Activated CD8-positive, alpha-beta memory T cell treated with anti-CD3 and anti-CD28 coated beads, Interleukin-2, amount 50 U/mL, for 4 hours (primary cell): ENCODE measurements at places on chromosomes 7 and 10.

- no peak for DNase-seq
Observed at GRCh38 chr7:19675816-19676215, 33.0 kb downstream of the POLR1F start.

GRCh38 chr7:77985974-77986339, 187.4 kb downstream of the PHTF2 start:
- no peak for DNase-seq

DNA sequence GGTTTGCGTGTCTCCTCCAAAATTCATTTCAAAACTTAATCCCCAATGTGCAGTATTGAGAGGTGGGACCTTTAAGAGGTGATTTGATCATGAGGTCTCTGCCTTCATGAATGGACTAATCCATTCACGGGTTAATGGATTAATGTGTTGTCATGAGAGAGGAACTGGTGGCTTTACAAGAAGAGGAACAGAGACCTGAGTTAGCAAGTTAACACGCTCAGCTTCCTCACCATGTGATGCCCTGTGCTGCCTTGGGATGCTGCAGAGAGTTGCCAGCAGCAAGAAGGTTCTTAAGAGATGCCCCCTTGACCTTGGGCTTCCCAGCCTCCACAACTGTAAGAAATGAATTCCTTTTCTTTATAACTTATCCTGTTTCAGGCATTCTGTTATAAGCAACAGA, 3.7 kb upstream of the TCTN3 start:
- DNase-seq, result no peak

DNA sequence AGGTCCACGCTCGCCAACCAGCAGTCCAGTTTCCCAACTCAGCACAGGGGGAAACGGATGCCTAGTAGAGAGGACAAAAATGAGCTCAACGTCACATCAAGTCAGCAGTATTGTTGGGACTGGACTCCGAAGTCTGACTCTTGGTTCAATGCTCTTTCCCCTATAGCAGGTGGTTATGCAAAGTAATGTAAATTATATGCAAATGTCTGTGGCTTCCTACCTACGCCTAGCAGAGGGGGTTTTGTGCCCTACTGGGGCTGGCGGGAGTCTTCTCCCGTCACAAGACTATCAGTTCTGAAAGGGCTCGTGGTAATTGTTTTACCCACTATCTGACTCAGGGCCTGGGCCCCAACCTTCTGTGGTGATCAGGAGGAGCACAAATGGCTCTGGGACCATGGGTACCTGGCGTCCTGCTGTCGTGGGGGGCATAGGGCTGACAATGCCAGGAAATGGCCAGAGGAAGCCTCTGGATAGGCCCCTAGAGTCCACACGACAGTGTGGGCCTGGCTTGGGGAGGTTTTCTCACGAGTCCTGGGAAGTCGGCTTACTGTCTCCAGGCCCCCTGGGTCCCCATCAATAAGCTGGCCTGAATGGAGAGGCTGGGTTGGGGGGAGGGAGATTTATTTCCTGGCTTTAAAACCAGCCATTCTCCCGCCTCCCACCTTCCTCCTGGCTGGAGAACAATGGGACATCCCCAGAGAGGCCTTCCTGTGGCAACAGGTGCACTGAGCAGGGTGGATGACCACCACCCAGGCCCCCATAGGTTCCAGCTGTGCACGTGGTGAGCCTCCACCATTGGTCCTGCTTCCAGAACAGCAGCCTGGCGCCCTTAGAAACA, 41.8 kb downstream of the UNC5B start:
- DNase-seq, result no peak

DNA sequence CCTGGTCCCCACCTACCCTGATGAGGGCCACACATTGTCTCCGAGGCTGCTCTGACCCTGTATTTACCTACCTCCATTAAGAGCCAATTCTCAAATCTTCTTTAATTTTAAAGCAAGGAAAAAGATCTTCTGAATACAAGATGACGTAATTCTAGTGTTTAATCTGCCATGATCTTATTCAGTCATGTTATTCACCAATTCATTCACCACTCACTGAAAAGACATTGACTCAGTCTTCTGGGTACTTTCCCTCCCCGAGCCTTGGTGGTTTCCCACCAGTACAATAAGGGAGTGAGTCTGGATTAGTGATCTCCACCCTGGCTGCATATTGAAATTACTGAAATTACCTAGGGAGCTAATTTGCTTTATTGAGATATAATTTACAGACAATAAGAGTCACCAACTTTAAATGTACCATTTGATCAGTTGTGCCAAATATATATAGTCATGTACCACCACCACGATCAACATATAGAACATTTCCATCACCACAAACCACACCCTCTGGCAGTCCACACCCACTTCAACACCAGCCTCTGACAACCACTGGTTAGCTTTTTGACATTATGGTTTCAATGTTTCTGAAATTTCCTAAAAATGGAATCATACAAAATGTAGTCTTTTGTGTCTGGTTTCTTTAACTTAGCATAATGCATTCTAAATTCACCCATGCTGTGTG, 117.5 kb upstream of the UNC5B start:
- no peak for DNase-seq

DNA sequence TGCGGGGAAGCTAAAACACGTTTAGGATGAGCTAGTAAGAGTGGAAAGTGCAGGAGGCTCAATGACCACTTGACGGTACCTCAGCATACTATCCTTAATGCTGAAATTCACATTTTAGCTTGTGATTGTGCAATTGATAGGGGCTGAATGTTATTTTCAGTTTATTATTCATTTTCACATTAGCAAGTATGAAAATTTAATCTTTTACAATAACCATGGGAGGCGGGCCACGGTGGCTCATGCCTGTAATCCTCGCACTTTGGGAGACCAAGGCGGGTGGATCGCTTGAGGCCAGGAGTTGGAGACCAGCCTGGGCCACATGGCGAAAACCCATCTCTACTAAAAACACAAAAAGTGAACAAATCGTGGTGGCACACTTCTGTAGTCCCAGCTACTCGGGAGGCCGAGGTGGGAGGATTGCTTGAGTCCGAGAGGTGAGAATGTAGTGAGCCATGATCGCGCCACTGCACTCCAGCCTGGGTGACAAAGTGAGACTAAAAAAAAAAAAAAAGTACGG, 22.0 kb upstream of the ANLN start:
- DNase-seq, result no peak

DNA sequence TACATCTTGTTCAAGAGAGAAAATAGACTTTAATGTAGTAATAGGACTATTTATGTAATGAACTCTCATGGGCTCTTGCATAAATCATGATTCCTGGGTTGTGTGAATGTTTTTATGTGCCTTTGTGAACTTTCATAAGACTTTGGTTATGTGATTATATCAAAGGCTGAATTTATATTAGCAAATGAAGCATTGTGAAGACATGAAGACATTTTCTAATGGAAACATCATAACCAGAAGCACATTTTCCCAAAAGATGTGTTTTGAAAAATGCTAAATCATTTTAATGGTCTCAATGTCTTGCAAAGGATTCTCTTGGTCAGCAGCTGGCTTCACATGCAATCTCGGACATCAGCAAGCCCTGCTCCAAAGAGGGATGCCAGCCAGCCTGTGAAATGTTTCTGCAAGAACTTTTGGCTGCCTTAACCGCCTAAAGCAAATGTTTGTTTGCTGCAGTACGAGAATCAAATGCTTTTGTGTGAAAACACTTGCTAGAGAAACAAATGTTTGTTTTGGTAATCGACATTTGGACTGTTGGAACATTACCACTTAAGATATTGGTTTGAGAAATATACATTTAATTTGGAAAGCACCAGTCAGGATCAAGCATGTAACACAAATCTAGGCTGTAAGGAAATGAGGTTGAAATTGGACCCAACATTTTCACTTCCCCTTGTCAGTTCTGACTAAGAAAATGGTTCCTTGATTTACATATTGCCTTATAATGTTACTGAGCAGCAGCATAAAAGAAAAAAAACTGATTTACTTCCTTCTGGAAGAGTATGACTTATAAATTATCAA, 102.1 kb downstream of the RTKN2 start:
- DNase-seq, result no peak

DNA sequence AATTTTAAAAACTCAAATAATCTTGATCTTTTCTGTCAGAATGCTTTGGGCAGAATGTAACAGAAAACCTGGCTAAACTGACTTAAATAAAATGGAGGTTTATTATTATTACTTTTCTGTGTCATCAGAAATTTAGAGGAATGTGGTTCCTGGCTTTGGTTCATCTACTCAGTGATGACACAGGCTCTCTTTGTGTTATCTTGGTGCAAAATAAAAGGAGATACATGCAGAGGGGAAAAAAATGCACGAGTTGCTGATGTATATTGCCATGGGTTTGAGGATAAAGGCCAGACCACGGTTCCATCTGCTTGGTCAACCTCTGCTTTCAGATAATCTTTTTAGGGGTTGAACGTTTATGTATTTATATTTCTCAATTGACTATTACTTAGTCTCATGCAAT, 181.4 kb downstream of the SUGCT start:
- no peak for DNase-seq

GRCh38 chr7:50462361-50462760, 12.2 kb upstream of the FIGNL1 start:
- no peak for DNase-seq

- DNase-seq, result no peak
Observed at GRCh38 chr10:69760072-69760471, 41.6 kb upstream of the COL13A1 start.

- no peak for DNase-seq
Observed at GRCh38 chr10:99234041-99234790, 1.4 kb downstream of the HPSE2 start.

DNA sequence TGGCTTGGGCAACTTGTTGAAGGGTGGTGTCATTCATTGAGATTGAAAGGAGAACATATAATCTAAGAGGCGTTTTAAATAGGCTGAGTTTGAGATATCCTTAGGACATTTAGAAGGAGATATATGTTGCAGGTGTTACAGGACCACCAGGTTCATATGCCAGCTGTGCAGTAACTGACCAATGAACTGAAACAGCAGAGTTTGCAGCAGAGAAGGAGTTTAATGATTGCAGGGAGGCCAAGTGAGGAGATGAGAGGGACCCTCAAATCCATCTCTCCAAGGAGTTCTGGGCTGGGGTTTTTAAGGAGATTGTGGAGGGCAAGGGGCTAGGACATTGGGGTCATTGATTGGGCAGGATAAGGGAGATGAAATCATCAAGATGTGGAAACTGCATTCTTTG, 74.5 kb downstream of the SEC23IP start:
- DNase-seq, result no peak

DNA sequence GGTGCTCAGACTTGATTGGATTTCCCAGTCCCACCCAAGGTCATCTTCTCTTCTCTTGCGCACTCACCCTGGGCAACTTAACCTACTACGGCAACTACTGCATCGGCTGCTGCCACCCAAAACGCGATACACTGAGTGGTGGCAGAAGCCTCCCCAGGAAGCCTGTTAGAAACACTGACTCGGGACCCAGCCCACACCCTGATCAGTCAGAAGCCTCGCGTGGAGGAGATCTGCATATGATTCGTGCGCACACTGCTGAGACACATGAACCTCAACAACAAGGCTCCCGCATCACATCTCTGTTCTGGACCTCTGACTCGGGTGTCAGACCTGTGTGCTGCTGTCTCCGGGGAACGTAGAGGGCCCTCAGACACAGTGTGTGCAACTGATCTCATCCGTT, 419.5 kb downstream of the PAXIP1 start:
- DNase-seq, result no peak

GRCh38 chr7:24325708-24326107, 41.7 kb downstream of the NPY start:
- DNase-seq, result no peak

GRCh38 chr7:121501566-121501965, 105.5 kb upstream of the FAM3C start:
- no peak for DNase-seq

- DNase-seq, result no peak
Observed at GRCh38 chr10:80519936-80520650, 17.6 kb upstream of the SH2D4B start.

GRCh38 chr10:44771233-44771995, 139.7 kb upstream of the TMEM72 start:
- DNase-seq, result no peak

GRCh38 chr7:38550836-38551235, 80.3 kb downstream of the AMPH start:
- no peak for DNase-seq

DNA sequence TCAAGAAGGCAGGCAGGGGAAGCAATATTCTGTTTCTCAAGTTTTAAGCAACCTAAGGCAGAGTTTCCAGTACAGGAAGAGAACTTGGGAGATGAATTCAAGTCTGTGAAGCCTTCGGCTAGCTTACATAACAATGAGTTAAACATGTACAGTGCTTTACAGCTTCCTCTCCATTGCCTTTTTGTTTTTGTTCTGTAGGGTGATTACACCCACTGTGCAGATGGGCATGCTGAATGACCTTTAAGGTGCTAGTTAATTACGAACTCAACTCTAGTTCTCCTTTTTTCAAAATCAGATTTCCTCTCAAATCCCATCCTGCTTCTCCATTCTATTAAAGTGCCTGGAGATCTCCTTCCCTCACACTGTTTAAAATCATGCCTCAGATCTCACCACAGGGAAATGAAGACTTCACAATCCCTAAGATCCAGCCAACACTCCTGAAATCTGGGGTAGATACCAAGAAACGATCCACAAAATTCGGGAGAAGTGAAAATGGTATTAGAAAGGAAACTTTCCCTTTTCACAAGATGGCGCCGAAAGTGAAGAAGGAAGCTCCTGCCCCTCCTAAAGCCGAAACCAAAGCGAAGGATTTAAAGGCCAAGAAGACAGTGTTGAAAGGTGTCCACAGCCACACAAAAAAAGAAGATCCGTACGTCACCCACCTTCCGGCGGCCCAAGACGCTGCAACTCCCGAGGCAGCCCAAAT, 16.8 kb upstream of the MSMB start:
- DNase-seq, result no peak

- no peak for DNase-seq
Observed at GRCh38 chr10:3763035-3763456, 22.0 kb downstream of the KLF6 start.

GRCh38 chr10:78328592-78329404, 295.1 kb downstream of the RPS24 start:
- no peak for DNase-seq

DNA sequence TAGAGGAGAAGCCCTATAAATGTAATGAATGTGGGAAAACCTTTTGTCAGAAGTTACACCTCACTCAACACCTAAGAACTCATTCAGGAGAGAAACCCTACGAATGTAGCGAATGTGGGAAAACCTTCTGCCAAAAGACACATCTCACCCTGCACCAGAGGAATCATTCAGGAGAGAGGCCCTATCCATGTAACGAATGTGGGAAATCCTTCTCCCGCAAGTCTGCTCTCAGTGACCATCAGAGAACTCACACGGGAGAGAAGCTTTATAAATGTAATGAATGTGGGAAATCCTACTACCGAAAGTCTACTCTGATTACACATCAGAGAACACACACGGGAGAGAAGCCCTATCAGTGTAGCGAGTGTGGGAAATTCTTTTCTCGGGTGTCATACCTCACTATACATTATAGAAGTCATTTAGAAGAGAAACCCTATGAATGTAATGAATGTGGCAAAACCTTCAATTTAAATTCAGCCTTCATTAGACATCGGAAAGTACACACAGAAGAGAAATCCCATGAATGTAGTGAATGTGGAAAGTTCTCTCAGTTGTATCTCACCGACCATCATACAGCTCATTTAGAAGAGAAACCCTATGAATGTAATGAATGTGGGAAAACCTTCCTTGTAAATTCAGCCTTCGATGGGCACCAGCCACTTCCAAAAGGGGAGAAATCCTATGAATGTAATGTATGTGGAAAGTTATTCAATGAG, 18.9 kb downstream of the RBAK start:
- DNase-seq, result no peak
